ENCODE measurements at places on chromosomes 7 and 10.

DNA sequence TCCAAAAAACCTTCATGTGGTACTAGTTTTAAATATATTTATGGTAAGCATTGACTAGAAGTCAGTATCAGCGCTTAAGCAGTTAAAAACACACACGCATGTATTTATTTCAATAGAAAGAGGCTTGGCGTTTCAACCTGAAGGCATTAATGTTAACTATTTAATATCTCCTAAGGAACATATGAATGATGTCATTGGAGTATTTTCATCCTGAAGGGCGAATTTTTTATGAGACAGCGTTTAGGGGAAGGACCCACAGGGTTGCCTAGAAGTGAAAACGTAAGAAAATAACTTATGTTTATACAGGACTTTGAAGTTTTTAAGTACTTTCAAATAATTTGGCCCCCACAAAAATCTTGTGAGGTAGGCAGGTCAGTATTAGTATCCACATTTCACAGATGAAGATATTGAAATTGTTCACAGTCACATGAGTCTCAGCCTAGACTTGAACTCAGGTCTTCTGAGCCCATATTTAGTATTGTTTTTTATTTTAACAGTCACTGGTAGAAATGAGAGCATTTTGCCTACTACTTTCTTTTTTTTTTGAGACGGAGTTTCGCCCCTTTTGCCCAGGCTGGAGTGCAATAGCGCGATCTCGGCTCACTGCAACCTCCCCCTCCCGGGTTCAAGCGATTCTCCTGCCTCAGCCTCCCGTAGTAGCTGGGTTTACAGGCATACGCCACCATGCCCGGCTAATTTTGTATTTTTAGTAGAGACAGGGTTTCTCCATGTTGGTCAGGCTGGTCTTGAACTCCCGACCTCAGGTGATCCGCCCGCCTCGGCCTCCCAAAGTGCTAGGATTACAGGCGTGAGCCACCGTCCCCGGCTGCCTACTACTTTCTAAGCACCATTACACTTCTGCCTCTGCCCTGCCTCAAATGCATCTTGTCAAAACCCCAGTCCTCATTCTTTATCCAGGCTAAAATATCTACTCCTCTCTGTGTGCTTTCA lies 1.8 kb downstream of the SLK start:
- no peak for DNase-seq

GRCh38 chr7:149071641-149072437 lies 18.7 kb downstream of the ZNF786 start:
- no peak for DNase-seq

GRCh38 chr10:47418321-47418720 lies 34.2 kb upstream of the ZNF488 start:
- DNase-seq = no peak

DNA sequence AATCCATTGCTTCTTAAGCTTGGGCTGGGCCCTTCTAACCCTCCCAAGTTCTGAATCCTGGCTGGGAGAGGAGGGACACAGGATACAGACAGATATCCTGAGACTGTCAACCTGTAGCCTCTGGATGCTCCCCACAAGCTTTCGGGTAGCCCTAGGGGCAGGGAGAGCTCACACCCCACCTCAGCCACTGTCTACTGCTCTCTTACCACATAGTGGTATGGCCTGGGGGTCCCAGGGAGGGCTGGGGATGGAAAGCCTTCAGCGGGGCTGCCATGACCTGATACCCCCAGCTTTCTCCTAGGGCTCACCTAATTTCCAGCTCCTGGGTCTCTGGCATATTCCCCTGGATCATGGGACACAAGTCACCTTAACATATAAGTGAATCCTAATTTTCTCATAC lies 25.1 kb downstream of the CRHR2 start:
- no peak for DNase-seq

DNA sequence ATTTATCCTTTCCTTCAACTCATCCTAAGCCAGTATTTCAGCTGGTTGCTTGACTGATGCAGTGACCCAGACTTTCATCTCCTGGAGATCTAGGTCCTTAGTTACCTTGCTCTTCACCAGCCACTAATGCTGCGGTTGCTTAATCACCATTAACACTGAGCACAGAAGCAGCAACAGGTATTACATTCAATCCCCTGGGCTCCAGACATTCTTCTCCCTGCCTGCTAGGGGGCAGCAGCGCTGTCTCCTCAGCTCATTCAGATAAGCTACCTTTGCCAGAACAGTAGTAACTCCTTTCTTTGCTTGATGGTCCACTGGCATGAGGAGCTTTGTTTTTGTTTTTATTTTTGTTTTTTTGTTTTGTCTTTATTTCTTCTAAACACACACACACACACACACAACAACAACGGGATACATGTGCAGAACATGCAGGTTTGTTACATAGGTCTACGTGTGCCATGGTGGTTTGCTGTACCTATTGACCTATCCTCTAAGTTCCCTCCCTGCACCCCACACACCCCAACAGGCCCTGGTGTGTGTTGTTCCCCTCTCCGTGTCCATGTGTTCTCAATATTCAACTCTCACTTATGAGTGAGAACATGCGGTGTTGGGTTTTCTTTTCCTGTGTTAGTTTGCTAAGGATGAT lies 1043.2 kb upstream of the C7orf33 start:
- no peak for DNase-seq

- no peak for DNase-seq
These were observed 17.7 kb upstream of the WIPI2 start for GRCh38 chr7:5172196-5172775.

GRCh38 chr7:155787171-155787851 lies 25.0 kb downstream of the SHH start:
- no peak for DNase-seq

- no peak for DNase-seq
These were observed 1.4 kb downstream of the KCNH2 start for GRCh38 chr7:150976529-150977381.

- no peak for DNase-seq
These were observed 254.4 kb upstream of the ZMIZ1 start for GRCh38 chr10:78814407-78814806.

GRCh38 chr7:78099715-78100394 lies 301.3 kb downstream of the PHTF2 start:
- no peak for DNase-seq

DNA sequence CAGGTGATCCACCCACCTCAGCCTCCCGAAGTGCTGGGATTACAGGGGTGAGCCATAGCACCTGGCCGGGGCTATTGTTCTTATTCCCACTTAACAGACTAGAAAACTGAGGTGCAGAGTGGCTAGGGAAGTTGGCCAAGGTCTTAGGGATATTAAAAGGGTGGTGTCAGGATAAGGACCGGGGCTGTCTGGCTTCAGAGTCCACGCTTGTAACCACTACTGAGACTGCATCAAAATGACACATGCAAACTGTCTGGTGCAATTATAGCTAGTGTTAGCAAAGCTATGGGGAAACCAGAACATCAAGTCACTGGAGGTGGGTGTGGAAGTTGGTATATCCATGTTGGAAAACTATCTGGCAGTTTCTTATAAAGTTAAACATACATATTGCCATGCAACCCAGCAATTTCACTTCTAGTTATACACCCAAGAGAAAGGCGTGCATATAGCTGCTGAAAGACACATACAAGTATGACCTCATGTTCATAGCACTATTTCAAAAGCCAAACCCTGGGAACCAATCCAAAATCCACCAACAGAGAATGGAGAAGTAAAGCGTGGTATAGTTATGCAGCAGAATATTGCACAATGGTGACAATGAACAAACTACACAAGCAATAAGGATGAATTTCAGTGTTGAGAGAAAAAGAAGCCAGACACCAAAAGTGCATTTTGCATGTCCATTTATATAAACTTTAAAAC lies 33.9 kb upstream of the EEPD1 start:
- no peak for DNase-seq

DNA sequence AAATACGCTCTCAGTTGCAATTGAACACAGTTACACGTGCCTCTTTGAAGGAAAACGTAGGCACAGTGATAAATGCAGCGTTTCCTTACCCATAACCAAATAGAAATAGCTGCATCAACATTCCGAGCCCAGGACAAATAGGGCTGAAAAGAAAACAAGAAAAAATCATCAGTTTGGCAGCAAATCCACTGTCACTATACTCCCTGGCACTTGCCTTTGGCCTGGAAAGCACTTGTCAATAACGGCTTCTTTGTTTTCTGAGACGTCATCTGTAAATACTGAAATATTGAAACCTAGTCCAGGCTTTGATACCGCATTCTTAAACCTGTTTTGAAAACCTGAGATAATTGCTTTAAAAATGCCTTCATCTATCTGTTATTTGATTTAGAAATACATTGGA lies 167.2 kb upstream of the AKR1E2 start:
- DNase-seq = no peak

- no peak for DNase-seq
These were observed 170.8 kb upstream of the KMT2E start for GRCh38 chr7:104843198-104843597.

DNA sequence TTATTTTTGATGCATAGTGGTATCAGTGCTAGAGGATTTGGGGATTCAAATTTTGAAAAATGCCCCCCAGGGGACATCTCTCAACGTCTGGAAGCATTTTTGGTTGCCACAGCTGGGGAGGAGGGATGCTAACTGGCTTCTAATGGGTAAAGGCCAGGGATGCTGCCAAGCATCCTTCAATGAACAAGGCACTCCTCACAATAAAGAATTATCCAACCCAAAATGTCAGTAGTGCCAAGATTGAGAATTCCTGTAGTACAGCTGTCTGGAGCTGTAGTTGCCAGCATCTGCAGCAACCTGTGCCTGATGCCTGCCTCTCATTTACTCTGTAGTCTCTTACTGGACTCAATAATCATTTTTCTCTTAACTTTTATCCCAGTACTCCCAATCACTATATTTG lies 53.5 kb downstream of the SEPTIN7 start:
- DNase-seq = no peak

GRCh38 chr10:32959006-32959920 lies 1.2 kb upstream of the ITGB1 start:
- no peak for DNase-seq

GRCh38 chr7:106635411-106635810 lies 25.5 kb downstream of the CCDC71L start:
- DNase-seq = no peak

- DNase-seq = no peak
These were observed 238.7 kb downstream of the MAD1L1 start for GRCh38 chr7:1993776-1994740.

DNA sequence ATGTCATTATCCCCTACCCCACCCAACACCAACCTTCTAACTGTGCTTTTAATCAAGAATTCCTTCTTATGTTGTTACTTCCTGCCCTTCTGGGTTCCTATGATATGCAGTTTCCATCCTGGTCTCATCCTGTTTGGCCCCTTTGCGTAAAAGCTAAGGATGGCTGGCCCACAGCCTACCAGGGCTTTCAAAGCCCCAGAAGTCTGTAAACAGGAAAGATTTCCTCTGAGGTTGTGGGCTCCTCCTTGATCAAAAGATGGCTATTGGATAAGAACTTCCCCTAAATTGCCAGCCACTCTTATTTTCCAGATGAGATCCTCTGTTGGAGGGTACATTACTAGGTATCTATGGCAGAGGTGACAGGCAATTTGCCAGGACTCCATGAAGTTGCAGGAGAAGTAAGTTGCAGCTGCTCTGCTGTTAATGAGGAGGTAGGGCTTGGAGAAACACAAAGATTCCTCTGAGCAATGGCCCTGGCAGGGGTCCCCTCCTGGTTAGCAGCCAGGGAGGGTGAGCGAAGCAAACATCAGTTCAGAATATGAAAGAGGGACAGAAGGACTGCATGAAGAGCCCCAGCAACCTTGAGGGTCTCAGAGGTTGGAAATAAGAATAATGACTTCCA lies 32.1 kb downstream of the NRP1 start:
- DNase-seq = no peak

DNA sequence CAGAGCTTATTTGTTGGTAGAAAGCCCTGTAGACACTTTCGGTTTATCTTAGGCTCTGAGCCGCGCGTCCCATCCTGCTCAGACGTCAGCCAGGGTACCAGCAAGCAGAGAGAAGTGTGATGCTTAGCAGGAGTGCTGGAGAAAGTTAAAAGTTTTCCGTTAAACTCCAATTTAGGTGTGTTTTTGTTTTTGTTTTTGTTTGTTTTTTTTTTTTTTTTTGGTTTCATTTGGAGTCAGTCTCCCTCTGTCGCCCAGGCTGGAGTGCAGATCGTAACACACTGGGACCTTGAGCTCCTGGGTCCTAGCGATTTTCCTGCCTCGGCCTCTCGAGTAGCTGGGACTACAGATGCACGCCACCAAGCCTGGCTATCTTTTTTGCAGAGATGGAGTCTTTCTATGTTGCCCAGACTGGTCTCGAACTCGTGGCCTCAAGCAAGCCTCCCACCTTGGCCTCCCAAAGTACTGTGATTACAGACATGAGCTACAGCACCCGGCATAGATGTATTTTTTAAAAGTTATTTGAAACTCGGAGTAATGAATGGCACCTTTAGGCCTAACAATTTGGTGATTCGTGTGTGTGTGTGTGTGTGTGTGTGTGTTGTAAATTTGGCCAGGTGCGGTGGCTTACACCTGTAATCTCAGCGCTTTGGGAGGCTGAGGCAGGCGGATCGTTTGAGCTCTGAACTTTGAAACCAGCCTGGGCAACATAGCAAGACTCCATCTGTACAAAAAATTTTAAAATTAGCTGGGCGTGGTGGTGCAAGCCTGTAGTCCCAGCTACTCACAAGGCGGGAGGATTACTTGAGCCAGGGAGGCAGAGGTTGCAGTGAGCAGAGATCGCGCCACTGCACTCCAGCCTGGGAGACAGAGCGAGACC lies 1.3 kb upstream of the HIP1 start:
- no peak for DNase-seq

DNA sequence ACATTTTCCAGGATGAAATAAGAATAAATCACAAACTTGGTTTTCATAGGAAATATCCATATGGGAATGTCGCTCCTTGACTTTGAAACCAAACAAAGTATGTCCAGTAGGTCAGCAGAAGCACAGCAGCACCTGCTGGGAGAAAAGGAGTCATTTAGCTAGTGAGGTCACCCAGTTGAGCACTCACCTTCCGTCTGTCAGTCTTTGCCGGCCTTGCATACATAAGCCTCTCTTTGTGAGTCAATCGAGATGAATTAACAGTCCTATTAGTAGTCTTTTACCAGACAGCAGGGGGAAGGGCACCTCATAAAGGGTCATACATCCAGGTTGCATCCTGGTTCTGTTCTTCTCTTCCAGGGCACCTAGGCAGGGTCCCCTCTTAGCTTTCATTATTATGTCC lies 232.5 kb upstream of the FZD1 start:
- DNase-seq = no peak

- DNase-seq = no peak
These were observed 234.6 kb downstream of the TNS3 start for GRCh38 chr7:47347346-47347745.

Data from activated CD8-positive, alpha-beta memory T cell treated with anti-CD3 and anti-CD28 coated beads for 1 hour (primary cell).